ENCODE measurements at places on chromosomes 2 and 18.

- no peak for DNase-seq
Observed at GRCh38 chr2:97819754-97820153, 106.4 kb downstream of the ZAP70 start.

GRCh38 chr2:238910751-238911351, 63.0 kb downstream of the TWIST2 start:
- DNase-seq: no peak

- DNase-seq: no peak
Observed at GRCh38 chr2:158049129-158049855, 52.4 kb upstream of the UPP2 start.

- no peak for DNase-seq
Observed at GRCh38 chr2:111710085-111710484, 173.9 kb downstream of the ANAPC1 start.

DNA sequence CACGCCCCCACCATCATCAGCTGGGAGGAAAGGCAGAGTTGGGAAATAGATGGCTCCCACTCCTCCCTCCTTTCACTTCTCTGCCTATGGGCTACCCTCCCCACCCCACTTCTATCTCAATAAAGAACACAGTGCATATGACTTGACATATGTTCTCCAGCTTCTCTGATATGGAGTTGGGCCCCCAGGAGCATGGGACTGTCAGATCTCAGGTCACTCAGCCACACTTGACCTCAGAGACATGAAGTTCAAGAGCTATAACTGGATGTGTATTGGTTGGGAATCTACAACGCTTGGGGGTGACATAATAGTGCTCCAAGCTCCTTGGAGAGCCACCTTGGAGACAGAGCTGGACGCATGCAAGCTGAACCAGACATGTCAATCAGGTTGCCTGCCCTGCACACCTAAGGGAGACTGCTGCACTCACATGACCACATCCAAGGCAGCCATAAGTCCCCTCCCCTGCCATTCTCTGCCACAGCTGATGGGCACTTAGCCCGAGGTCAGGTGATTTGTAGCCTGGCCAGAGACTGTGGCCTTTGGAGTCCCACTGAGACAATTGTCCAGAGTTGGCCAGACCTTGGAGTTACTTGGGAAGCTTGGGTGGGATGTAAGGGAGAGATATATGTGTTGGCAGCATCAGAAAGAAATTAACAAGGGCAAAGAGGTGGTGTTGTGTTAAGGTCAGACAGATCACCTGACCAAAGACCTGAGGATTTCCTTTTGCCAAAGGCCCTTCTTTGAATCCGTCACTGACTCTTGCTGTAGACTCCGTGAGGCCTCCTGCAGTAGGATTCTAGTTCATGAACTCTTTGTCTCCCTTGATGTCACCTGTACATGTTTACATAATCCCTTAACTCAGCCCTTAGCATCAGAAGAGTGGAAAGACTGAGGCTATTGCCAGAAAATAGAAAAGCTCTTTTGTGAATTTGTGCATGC, 3.7 kb downstream of the INHA start:
- DNase-seq: no peak

DNA sequence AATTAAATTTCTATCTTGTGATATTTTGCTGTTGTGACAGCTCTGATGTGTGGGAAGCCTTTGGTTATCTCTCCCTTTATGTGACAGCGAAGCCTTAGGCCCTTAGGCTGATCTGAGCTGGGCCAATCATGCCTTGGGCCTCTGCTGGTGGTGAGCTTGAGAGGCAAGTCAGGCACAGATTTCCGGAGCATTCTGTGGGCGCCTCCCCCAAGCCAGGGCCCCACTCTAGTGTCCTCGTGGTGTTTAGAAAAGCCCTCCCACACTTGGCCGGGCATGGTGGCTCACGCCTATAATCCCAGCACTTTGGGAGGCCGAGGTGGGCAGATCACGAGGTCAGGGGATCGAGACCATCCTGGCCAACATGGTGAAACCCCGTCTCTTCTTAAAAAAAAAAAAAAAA, 239.8 kb downstream of the SH3RF3 start:
- no peak for DNase-seq

DNA sequence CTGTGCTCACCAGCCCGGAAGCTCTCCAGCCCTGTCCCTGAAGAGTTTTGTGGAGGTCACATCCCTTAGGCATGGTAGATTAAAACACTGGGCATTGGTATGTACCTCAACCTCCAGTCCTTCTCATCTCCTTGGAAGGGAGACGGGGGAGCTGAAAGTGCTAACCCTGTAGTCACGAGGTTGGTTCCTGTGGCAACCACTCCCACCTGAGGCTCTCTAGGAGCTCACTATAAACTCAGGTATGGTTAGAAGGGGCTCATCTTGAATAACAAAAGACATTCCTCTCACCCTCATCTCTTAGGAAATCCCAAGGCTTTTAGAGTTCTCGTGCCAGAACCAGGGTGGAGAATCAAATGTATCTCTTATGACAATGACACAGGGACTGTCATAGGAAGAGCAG, 43.0 kb upstream of the MGAT4A start:
- no peak for DNase-seq

DNA sequence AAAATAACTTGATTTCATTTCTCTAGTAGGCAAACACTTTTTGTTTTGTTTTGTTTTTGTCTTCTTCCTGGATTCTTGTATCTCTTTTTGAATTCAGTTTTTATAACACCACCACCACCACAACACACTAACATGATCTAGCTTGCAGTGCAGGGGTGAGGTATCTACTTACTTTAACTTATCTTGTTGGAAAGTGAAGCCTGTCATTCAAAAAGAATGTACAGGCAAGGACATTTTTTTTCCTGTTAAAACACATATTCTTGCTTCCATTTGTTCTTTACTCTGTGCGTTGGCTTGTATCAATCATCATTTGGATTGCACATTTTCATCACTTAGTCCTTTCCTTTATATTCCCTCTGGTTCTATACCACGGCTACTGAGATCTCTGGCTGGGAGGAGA, 824.2 kb downstream of the PLCL1 start:
- no peak for DNase-seq

GRCh38 chr2:28608500-28609424, 112.9 kb downstream of the PLB1 start:
- no peak for DNase-seq

DNA sequence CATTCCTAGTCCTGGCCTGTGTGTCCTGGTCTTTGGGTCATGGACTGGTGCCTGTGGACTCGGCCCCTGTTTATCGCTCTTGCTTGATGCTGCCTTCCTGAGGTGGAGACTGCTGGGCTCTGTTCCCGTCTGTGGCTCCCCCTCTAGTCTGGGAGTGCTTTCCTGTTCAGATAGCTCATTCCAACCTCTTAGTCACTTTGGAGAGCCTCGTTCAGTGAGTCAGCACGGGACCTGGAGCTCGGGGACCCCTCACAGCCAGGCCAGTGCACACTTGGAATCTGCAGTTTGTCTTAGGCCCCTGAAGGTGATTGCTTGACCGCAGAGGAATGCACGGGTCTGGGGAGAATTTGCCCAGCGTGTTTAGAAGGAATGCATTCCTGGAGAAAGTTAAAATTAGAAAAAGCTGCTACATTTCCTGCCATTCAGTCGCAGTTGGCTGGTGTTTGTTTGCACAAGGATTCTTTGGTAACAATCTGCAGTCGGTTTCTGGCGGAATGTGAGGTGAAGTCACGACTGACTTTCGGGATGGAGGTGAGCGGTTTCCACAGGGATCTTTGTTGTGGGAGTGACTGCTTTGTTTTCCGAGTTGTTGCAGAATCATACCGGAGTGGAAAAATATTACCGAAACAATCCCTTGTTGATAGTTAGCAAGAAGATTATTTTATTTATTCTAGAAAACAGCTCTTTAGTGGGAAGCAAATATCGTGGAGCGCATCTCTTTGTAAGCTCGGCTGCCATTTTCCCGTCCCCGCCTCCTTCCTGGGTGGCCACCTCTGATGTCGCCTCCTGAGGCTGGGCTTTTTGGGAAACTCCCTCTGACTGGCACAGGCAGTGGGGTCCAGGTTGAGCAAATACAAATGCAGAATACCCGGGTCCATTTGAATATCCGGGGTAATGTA, 29.6 kb downstream of the SH3BP4 start:
- peak; percentile 98 for DNase-seq

GRCh38 chr2:147211484-147211883, 633.3 kb upstream of the ACVR2A start:
- DNase-seq: no peak

DNA sequence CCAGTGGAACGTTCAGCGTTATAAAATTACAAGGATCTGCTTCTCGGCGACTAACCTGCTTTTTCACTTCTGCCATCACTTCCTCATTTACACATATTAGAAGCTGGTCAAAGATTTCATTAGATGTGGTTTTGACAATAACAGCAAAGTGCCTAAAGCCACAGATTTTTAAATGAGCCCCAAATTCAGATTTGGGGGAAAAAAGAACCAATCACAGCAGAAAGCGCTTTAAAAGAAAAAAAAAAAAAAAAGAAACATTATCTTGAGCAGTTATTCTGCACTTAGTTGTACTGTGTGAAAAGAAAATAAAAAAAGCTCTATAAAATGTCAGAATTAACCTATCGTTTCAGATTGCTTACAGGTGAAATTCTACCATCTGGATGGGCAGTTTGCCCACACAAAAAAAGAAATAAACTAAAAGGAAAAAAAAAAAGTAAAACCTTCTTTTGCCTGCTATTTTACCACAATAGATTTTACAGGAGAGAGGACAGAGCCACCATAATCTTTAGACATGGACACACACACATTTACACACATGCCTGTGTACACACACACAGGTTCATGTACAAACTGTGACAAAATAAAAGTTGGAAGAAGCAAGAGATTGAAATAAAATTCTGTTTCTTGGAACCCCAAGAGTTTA, 167.2 kb downstream of the TCF4 start:
- no peak for DNase-seq

DNA sequence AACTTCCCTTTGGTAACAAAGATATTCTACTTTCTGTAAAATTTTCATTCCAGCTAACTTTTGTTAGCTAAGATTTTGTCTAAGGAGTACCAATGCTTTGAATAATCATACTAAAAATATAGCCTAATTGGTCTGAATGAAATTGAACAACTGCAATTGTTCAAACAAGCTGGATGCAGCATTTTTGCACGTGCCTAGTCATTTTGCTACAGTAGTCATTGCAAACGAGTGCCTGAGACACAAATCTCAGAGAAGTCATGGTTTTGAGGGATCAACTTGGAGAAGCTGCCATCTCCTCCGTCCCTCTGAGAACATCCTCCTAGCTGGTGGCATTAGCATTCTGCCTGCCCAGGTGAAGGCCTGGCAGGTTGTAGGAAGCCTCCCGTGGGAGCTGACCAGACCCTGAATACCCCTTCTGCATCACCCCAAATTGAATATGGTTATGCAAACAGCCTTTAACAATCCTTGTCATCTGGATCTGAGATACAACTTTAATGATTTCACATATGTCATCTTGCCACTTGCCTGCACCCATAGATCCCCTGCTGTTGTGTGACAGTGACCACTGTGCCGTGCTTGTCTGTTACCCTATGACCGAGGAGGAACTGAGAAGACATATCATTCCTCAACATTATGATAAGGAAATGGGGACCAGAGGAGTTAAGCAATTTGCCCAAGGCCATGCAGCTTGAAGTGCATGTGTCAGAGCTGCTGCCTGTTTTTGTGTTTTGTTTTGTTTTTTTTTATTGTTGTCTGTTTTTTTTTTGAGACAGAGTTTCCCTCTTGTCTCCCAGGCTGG, 29.1 kb upstream of the MGAT4A start:
- DNase-seq: no peak

GRCh38 chr2:183998041-183998796, 600.1 kb upstream of the ZNF804A start:
- DNase-seq: no peak

DNA sequence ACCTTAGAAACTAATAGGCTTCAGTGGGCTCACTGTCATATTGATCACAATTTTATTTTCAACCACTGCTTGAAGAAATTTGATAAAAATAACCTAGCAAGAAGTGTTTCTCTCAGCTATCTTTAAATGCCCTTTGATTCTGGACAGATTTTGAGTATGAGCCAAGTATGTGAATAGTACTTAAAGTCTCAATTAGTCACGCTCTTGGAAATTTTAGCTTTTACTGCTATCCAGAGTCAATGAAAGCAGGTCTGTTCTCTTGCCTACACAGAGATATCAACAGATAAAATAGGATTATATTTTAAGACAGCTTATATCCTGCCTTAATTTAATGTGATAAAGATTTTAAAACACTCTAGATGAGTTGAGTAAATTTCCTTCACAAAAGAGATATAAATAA, 337.3 kb downstream of the CBLN2 start:
- DNase-seq: no peak

GRCh38 chr2:179434357-179434756, 169.7 kb upstream of the SESTD1 start:
- no peak for DNase-seq

DNA sequence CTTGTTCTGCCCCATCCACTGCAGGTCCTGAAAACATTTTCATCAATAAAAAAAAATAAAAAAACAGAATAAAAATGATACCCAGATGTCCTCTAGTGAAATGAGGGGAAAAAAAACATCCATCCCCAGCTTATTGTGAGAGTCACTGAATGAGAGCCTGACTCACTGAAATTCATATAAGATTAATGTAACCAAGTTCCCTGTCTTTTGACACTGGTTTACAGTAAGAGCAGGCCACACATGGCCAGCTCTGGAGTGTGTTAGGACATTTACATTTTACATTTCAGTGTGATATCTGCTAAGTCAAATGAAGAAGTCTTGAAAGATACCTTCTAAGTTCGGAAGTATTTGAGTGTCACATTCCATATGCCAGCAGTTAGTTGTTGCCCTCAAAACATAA, 21.1 kb upstream of the IL18R1 start:
- DNase-seq: no peak

DNA sequence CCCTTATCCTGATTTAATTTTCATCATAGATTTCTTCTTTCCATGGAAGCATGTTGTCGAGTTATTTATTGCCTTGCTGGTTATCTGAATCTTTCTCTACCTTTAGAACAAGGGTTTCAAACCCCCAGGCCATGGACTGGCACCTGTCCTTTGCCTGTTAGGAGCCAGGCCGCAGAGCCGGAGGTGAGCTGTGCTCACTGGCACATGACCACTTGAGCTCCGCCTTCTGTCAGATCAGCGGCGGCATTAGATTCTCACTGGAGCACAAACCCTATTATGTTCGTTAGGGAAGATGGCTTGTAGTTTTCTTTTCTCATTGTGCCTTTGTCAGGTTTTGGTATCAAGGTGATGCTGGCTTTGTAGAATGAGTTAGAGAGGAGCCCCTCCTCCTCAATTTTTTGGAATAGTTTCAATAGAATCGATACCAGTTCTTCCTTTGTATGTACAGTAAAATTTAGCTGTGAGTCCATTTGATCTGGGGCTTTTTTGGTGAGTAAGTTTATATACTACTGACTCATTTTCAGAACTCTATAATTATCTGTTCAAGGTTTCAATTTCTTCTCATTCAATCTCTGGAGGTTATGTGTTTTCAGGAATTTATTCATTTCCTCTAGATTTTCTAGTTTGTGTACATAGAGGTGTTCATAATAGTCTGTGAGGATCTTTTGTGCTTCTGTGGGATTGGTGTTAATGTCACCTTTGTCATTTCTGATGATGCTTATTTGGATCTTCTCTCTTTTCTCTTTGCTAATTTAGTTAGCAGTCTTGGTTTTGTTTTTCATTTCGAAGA, 668.0 kb upstream of the FAM98A start:
- no peak for DNase-seq

DNA sequence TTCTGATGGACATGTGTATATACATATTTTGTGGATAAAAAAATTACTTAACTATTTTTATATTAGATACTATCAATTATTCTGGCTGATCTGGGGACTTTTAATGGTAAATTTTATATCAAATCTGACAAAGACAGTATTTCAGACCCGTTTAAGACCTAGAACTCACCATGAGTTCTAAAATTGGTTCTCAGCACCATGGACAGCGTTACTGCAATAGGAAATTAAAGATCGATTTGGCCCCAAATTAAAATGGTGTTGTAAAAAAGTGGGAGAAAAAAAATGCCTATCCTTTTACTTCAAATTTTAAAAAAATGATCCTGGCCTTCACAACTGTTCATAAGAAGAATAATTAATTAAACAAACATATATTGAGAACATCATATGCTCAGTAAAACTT, 919 bp upstream of the SCN2A start:
- peak; percentile 25 for DNase-seq

Data from fibroblast of villous mesenchyme (primary cell).